ENCODE measurements at places on chromosomes 13 and 19. TPM values are rescaled to one million over a fixed set of nuclear protein-coding genes. Genes with fewer than 3 reads are reported as not detected.

Gene GRIN2D
- total RNA-seq: under 0.01 TPM

Gene INAFM1
- total RNA-seq: 16.3 TPM

GRCh38 chr19:2468596-2468995 is 7.3 kb upstream of the GADD45B start:
- DNase-seq: no peak

DNA sequence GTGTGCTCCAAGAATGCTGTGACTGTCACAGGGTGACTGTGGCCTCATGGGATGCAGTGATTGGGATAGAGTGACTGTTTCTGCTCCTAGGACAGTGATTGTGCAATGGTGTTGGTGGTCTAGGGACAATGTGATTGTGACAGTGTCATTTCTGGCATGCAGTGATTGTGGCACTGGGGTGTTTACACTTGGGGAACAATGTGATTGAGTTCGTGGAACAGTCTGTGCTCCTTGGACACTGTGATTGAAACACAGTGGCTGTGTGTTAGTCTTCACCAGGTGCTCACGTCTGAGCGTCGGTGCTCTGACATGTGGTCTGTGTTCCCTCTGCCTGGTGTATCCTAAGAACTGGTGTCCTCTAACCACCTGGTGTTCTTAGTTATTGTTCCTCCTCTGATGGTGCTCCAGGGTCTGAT is 1.7 kb downstream of the PDE4A start:
- no peak for DNase-seq

- no peak for DNase-seq
Measured at GRCh38 chr13:95185311-95185710, 115.9 kb downstream of the ABCC4 start.
